ENCODE measurements at places on chromosomes 12 and 14.

DNA sequence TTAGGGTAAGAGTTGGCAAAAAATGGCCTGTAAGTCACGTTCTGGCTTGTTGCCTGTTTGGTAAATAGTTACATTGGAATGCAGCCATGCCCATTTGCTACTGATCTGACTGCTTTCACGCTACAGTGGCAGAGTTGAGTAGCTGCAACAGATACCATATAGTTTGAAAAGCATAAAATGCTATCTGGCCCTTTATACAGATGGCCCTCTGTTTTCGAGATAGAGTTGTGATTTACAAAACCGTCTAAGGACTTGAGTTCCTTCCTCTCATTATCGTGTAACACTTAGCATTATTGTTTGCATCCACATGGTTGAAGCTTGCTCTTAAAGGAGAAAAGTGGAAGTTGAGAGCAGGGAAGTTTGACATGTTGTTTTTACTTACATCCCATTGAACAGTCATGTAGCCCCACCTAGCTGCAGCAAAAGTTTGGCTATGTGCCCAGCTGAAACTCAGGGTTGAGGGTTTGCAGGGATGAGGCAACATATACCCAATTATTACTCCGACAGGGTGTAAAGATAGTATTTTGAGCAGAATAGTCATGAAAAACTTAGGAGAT is 11.3 kb upstream of the SCFD1 start:
- DNase-seq, result peak; percentile 39

GRCh38 chr14:101917413-101918017 is 46.9 kb upstream of the DYNC1H1 start:
- no peak for DNase-seq

DNA sequence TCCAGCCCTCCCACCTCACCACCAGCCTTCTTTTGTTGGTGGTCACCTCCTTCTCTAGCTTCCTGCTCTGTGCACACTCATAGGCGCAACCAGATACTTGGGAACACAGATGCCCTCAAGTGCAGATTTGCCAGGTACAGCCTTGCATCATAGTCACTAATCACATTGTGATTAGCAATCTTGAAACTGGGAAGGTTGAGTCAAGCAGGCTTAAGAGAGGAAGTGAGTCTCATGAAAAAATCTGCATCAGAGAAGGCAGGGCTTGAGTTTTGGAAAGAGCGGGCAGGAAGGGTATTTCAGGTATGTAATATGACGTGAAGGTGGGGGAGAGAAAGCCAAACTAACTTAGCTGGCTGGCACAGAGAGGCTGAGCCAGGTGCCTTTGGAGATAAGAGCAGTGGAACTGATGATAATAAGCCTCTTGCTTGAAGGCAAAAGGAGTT is 2.7 kb upstream of the RABGGTA start:
- DNase-seq, result no peak

DNA sequence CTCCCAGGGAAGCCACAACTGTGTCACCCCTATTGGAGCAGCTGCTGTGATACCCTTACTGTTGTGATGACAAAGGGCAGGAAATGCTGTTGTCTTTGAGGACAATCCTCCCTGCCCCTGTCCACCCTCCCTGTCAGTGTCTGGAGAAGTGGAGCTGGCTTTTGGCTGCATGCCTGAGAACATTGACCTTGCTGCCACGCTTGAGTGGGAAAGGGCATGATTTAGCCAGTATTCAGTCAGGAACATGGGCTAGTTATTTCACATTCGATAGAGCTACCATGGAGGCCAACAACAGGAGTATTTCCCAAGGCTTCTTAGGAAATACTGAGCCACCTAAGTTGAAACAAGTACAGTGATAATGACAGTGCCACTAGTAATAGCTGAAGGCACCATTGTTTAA is 59.4 kb downstream of the MYRFL start:
- DNase-seq, result no peak

- DNase-seq, result no peak
These were observed 101.8 kb downstream of the LRIG3 start for GRCh38 chr12:58818546-58818945.

- no peak for DNase-seq
These were observed 79.8 kb upstream of the CFL2 start for GRCh38 chr14:34794217-34794616.

DNA sequence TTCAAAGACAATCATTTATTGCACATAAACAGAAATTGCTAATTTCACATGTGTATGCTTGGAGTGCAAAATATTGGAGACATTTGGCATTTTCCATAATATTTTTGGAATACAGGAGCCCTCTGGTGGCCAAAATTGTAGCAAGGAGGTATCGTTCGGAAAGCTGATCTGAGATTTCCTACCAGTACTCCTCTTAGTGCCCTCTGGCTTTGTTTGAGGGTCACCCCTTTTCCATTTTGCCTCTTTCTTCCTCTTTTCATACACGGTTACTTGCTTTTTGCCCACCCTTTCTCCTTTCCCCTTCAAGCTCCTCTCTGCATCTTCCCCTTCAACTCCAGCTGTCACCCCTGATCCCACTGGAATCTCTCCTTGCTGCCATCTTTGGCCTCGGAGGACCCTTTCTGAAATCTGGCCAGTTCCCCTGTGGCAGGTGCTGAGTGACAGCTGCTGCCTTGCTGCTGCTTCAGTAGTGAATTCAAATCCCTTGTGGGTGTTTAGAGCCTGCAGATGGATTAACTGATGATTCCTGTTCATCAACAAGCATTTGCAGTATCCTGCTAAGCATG is 164.6 kb upstream of the PARP11 start:
- no peak for DNase-seq

- no peak for DNase-seq
These were observed 243.1 kb downstream of the BCAT1 start for GRCh38 chr12:24705741-24706358.

DNA sequence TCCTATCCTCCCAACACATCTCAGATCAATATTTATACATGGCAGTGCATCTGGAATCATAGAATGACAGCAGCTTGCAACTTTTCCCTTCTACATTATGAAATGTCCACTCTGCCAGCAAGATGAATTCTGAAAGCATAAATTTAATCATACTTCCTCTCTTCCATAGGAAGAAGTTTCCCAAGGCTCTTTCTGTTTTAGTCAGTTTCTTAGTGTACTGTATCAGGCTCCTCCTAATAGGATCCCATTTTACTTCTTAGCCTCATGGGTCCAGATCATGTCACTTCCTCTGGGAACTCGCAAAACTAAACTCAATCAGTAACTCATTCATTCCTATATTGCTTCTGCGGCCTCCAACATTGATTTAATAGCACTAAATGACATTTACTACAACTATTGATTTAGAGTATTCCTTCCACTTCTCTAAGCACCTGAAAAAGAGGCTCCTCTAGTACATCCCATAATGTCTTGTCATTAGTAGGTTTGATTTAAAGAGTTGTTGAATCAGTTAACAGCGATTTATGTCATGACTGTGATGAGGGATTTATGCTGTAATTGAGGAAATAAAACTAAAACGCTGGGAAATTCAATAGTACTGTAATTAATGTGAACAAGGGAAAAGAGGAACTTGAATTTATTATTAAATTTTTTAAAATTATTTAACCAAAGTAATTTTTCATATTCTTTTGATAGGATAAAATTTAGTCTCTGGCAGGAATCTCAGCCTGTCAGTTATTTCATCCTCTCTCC is 4.0 kb downstream of the CLEC1A start:
- DNase-seq, result no peak

DNA sequence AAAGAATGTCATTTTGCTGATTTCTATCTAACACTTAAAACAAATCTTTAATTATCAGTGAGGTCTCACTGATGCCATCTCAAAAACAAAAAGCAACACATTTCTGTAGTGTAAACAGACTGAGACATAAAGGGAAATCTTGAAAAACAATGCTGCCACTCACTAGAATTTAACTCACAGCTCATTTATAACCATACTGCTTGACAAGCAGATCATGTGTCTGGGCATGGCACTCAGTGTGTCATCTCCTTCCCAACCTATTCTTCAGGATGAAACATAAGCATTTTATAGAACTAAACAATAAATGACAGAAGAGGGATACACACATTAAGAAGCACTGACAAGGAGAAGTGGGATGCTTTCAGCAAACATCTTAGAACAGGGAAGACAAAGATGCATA is 22.4 kb downstream of the ATF7 start:
- no peak for DNase-seq
